ENCODE measurements at places on chromosomes 11 and 22.

DNA sequence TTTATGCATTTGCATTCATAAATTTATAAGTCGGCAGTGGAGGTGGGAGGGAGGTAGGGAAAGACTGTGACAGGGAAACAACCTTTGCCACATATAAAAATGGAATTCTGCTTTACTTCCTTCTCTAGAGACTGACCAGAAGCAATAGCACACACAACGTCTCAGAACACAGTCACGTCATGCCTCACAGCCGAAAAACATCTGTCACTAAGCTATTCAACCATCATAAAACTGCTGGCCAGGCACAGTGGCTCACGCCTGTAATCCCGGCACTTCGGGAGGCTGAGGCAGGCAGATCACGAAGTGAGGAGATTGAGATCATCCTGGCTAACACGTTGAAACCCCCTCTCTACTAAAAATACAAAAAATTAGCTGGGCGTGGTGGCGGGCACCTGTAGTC lies 101.0 kb upstream of the CHRM4 start:
- no peak for DNase-seq

DNA sequence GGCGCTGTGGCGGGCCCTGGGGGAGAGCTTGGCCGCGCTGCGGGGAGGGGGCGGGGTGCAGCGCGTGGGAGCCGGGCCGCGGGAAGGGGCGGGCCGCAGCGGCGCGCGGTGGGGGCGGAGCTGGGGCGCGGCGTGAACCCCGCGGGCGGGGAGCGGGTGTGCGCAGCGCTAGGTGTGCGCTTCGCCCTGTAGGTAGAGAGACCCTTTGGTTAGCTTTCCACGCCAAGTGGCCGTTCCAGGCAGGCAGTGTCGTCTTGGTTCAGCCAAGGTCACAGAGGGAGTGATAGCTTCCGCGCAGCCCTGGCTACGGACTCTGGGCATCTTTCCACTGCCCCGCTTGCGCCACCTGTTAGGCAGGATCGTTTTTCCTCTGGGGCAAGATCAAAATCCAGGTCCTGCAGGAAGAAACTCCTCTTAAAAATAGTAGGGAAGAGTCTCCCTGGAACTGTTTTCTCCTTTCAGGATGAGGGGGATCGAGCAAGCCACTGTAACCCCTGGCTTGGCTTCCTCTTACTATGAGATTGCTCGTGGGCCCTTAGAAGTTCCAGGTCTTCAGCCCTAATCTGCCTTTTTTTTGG lies 434 bp downstream of the BANF1 start:
- no peak for DNase-seq

- DNase-seq, result no peak
These were observed 45.7 kb upstream of the KCNQ1OT1 start for GRCh38 chr11:2745511-2745910.

- DNase-seq, result no peak
These were observed 29.2 kb downstream of the SCUBE1 start for GRCh38 chr22:43313890-43314474.

DNA sequence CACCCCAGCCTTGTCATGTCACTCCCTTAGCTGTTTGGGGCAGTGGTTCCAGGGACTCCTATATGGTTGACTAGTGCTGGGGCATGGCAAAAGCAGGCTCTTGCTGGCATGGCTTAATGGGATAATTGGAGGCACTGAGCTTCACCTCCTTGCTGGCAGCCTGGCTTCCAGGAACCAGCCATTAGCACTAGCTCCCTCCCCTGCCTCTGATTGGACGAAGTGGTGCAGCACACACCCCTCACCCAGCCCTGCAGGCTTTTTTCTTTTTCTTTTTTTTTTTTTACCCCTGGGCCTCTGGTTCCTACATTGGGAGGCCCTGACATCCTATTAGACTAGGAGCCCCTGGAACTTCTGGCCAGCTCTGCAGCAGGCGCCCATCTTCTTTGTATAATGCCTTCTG lies 18.6 kb downstream of the PHLDB1 start:
- DNase-seq, result no peak

DNA sequence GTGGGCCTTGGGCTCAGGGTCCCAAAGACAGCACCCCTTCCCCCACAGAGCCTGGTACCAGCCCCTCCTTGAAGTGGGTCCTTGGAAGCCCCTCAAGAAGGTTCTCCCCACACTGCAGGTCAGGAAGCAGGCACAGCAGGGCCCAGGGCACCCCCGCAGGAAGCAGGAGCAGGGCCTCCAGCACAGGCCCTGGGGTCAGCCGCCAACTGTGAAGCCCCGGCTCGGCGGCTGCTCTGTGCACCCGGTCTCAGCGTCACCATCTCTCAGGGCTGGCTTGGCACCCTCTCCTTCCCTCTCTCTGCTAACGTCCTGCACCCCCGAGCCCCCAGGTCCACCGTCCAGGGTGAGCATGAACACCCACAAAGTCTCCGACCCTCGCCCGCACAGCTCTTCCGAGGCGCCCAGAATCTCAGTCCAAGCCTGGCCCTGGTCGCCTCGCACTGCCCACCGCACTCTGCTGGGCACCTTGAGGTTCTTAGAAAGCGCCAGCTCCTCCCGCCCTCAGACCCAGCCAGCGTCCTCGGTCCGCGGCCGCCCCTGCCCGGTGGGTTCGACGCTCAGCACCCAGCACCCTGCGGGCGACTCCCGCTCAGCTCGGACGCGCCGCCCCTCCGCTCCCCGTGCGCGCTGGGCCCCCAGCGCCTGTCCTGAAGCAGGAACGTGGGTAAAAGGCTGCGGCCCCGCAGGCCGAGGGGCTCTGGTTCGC lies 1.4 kb upstream of the SIGIRR start:
- no peak for DNase-seq

GRCh38 chr22:40312050-40312449 lies 34.2 kb upstream of the ADSL start:
- DNase-seq, result no peak

DNA sequence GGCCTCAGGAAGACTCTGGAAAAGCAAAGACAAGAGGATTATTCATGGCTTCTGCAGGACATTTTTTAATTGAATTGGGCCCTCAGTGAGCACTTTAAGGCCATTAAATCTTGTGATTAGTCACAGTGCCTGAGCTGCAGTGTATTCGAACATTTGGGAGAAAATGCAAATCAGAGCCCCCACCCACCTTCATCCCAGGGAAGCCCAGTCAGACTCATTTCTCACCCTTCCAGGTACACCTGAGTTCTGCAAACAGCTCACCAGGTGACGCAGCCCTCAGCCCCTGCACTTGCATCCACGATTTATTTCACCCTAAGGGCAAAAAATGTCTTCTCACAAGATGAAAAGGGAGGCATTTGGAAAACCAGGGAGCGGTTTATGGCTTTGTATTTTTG lies 128.7 kb downstream of the MPPED1 start:
- DNase-seq, result no peak

DNA sequence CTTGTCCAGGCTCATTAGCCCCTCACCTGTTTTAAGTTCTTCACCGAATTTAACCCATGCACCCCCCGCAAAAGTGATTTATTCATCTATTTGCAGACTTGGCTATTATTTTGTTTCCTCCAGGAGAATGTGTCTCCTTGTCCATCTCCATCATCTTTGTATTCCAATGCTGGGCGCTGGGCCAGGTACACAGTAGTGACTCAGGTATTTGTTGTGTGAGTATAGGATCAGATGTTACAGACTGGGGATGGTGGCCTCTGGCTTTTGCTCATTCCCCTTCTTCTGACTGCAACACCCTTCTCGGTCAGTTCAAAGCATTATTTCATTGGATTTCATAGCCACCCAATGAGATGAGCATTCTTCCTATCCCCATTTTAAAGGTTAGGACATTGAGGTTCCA lies 408.2 kb downstream of the MN1 start:
- no peak for DNase-seq

DNA sequence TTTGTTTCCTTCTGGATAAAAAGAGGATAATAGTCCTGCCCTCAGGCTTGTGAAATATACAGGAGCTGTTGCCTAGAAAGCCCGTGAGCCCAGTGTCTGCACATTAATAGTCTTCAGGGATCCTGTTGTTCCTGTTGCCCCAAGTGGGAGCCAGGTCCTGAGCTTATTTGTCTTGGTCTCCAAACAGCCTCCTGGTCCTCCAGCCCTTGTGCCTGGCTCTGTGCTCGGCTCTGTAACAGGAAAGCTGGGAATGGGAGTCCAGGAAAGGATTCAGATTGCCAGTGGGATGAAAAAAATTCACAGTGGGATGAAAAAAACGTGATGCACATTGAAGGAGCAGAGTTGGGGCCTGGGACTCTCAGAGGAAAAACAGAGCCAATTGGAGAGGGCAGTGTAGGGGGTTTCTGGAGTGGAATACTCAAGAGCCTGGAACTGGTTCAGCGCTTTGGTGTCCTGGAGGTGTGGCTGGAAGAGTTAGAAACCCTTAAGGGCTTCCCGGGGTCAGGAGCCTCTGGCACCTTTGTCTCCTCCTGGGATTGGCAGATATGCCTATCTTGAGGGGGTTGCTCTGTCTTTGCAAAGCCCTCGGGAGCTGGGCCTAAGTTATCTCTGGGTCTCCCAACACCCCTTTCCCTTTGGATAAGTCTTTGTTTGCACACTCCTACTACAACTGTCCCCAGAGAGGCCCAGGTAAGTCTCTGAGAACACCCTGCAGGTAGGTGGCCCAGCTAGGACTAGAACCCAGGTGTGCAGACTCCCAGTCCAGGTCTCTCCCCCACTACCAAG lies 2.3 kb upstream of the INPPL1 start:
- DNase-seq, result no peak

GRCh38 chr11:93935826-93936225 lies 85.3 kb upstream of the HEPHL1 start:
- DNase-seq, result no peak

DNA sequence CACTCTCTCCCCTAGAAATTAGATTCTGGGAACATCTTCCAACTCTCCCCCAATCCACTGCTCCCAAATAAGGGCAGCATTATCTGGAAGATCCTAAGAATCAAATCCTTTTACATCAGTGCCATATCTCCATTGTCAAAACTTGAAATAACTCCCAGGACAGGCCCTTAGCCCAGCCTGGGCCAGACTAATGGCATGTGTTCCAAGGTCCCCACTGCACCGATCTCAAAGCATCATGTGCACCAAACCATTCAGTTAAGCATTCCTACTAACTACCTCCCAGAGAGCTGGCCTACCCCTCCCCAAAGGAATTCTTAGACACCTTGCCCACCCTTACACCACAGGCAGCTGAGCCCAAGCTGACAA lies 44.2 kb upstream of the POU2AF1 start:
- DNase-seq, result no peak

- no peak for DNase-seq
These were observed 91.1 kb upstream of the SORL1-AS1 start for GRCh38 chr11:121543836-121544380.

DNA sequence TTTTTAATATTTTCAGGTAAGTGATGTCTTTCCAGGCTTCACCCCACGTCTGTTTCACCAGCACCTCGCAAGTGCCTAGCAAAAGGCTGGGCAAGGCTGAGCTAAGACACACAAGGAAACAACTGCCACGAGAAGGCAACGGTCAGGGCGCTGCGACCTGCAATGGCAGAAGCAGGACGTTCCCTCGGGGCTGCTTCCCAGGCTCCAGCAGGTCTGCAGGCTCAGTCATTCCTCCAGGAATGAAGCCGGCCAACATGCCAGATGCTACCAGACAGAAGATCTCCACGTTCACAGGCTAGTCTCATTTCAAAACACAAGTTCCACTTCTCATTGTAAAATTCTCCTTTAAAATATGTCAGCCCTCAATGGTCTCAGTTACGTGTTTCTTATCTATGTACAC lies 45.5 kb downstream of the CELSR1 start:
- DNase-seq, result no peak

- no peak for DNase-seq
These were observed 4.0 kb downstream of the CCDC88B start for GRCh38 chr11:64343767-64344559.
